ENCODE measurements at places on chromosomes 11 and 22. TPM values are rescaled to one million over a fixed set of nuclear protein-coding genes. Genes with fewer than 3 reads are reported as not detected.

DNA sequence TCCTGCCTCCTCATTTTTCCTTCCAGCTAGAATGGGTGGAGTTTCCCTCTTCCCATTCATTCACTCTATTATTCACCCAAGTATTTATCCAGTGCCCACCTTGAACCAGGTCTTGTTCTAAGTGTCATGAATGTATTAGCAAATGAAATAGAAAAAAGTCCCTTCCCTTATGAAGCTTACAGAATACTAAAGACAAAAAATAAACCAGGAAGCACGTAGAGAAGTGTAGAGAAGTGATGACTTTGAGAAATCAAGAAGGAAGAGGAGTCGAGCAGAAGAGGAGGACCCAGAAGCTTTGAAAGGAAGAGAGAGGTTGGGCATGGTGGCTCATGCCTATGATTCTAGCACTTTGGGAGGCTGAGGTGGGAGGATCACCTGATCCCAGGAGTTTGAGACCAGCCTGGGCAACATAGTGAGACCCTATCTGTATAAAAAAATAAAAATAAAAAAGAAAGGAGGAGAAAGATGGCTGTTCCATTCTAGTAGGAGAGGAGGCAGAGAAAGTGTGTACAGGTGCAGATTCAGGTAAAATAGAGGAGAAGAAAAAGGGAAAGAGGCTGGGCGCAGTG, 17.1 kb upstream of the SYVN1 start:
- peaks cover 16% of the 10 kb centered on the region for H3K4me1 ChIP-seq
- no peaks in the 10 kb centered on the region for H3K36me3 ChIP-seq
- no peak overlapping the region for H3K4me3 ChIP-seq
- no peak for DNase-seq
- H3K27me3 ChIP-seq = peaks cover 2% of the 10 kb centered on the region
- no peak overlapping the region for H3K27ac ChIP-seq

DNA sequence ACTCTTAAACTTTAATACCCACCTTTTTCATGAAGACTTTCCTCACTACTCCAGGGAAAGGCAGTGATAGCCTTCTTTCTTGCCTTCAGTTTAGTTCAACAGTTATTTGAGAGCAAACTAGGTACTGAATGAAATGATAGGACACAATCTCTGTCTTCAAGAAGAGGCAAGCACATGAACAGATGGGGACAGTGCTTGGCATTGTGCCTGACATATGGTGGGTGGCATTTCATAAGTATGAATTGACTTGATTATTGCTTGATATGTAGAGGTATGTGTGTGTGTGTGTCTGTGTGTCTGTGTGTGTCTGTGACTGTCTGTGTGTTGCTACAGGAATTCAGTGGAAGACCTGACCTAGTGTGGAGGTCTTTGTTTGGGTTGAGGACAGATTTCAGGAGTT, 504.1 kb downstream of the NELL1 start:
- no peaks in the 10 kb centered on the region for H3K4me1 ChIP-seq
- no peaks in the 10 kb centered on the region for H3K36me3 ChIP-seq
- H3K27ac ChIP-seq = no peak overlapping the region
- no peak overlapping the region for H3K4me3 ChIP-seq

GRCh38 chr11:113549611-113550578, 74.7 kb upstream of the DRD2 start:
- peak; percentile 41 for DNase-seq
- no peaks in the 10 kb centered on the region for H3K27me3 ChIP-seq
- H3K27ac ChIP-seq = no peak overlapping the region
- H3K36me3 ChIP-seq = no peaks in the 10 kb centered on the region

- peaks cover 9% of the 10 kb centered on the region for H3K4me1 ChIP-seq
- no peaks in the 10 kb centered on the region for H3K36me3 ChIP-seq
- no peaks in the 10 kb centered on the region for H3K27me3 ChIP-seq
These were observed 49.0 kb upstream of the CYP2D6 start for GRCh38 chr22:42179616-42180015.

DNA sequence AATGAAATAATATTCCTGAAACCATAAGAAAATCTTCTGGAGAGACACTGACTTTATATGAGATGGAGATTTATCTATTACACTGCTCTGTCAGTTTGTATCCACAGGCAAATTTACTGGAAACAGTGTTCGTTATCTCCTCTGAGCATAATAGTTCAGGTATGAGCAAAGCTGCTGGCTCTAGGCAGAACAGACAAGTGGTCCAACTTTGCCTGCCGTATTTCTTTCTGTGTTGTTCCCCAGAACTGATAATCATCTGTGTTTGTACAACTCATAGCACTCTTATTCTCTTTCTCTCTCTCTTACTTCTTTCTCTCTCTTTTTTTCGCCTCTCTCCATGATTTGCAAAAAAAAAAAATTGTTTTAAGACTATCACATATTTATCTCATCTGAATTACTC, 623.8 kb upstream of the CHORDC1 start:
- no peak overlapping the region for H3K4me3 ChIP-seq
- H3K27ac ChIP-seq = no peak overlapping the region
- no peaks in the 10 kb centered on the region for H3K4me1 ChIP-seq
- H3K27me3 ChIP-seq = no peaks in the 10 kb centered on the region
- no peak for DNase-seq

DNA sequence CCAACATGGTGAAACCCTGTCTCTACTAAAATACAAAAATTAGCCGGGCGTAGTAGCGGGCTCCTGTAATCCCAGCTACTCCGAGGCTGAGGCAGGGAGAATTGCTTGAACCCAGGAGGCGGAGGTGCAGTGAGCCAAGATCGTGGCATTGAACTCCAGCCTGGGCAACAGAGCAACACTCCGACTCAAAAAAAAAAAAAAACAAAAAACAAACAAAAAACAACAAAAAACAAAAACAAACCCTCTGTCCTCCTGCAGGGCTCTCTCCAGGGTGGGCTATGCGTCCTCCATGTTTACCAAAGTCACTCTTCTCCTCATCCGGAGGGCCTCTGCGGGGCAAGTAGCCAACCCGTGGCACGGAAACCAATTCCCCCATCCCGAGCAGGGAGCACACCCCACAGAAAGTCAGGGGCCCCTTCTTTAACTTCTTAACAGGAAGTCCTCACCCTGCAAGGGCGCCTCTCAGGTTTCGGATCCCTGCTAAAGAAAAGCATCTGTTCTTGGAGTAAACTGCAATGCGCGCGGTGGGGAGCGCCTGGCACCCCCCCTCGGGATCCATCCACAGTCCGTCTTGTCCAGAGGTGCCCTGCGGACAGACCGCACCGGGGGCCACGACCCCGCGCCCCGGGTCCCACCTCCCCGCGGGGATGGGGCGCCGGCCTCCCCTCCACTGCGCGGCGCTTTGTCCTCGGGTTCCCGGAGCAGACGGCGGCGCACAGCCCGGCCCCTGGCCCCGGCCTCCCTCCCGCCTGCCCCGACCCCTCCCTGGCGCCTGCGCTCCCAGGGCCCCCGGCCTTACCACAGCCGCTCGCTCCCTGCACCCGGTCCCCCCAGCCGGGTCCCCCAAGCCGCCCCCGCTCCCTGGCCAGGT, 712 bp downstream of the CERK start:
- DNase-seq = peak; percentile 22
- peak overlapping the region; percentile 82 for H3K4me3 ChIP-seq
- no peaks in the 10 kb centered on the region for H3K36me3 ChIP-seq
- H3K27ac ChIP-seq = peak overlapping the region; percentile 42
- H3K27me3 ChIP-seq = no peaks in the 10 kb centered on the region
- peaks cover 36% of the 10 kb centered on the region for H3K4me1 ChIP-seq

DNA sequence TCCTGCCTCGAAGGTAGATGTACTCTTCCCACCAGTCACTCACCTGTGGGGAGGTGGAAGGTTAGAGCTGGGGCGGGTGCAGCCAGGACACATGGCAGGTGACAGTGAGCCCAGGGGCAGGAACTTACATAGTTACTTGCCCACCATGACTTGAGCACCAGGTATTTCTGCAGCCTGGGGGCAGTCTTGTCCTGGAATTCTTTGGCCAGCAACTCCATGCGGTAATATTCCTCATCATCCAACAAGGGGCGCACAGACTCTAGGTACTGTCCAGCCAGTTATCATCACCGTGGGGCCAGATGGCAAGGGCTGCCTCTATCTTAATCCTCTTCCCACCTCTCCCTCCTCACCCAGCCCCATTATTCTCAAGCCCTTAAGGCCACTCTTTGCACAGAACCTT, 2.2 kb downstream of the CPT1B start:
- no peaks in the 10 kb centered on the region for H3K36me3 ChIP-seq
- H3K4me1 ChIP-seq = peaks cover 3% of the 10 kb centered on the region
- H3K27ac ChIP-seq = no peak overlapping the region
- H3K27me3 ChIP-seq = peaks cover 8% of the 10 kb centered on the region

GRCh38 chr11:44954051-44954906, 3.6 kb upstream of the TP53I11 start:
- H3K4me3 ChIP-seq = no peak overlapping the region
- no peaks in the 10 kb centered on the region for H3K36me3 ChIP-seq
- peaks cover 18% of the 10 kb centered on the region for H3K4me1 ChIP-seq
- H3K27me3 ChIP-seq = peaks cover 12% of the 10 kb centered on the region
- H3K27ac ChIP-seq = no peak overlapping the region

GRCh38 chr22:33054001-33054675, 4.0 kb downstream of the SYN3 start:
- H3K36me3 ChIP-seq = no peaks in the 10 kb centered on the region
- no peak overlapping the region for H3K27ac ChIP-seq
- DNase-seq = no peak
- no peaks in the 10 kb centered on the region for H3K4me1 ChIP-seq
- peaks cover 35% of the 10 kb centered on the region for H3K27me3 ChIP-seq
- H3K4me3 ChIP-seq = no peak overlapping the region

DNA sequence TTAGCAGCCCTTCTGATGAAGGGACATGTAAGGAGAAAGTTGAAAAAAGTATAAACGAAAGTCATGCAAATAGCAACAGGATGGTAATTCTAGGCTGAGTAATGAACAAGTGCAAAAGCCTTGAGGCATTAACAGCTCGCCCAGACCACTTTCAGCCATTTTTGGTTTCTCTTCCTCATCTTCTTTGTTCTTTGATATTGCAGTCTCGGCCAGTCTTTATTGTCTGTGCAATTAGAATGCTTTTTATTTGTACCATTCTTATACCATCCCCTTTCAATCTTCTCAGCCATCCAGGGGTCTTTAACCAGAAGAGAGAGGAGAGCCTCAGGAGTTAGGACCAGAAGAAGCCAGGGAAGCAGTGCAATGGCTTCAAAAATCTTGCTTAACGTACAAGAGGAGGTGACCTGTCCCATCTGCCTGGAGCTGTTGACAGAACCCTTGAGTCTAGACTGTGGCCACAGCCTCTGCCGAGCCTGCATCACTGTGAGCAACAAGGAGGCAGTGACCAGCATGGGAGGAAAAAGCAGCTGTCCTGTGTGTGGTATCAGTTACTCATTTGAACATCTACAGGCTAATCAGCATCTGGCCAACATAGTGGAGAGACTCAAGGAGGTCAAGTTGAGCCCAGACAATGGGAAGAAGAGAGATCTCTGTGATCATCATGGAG, 7.3 kb downstream of the TRIM34 start:
- no peak overlapping the region for H3K27ac ChIP-seq
- H3K27me3 ChIP-seq = no peaks in the 10 kb centered on the region
- DNase-seq = no peak

GRCh38 chr11:47239852-47240251, 8.8 kb downstream of the ACP2 start:
- DNase-seq = no peak
- no peaks in the 10 kb centered on the region for H3K27me3 ChIP-seq
- H3K4me1 ChIP-seq = peaks cover 5% of the 10 kb centered on the region

GRCh38 chr11:1870721-1871466, 18.0 kb downstream of the LSP1 start:
- no peak overlapping the region for H3K4me3 ChIP-seq
- H3K27ac ChIP-seq = no peak overlapping the region
- H3K4me1 ChIP-seq = no peaks in the 10 kb centered on the region

- no peaks in the 10 kb centered on the region for H3K36me3 ChIP-seq
- no peaks in the 10 kb centered on the region for H3K27me3 ChIP-seq
- no peak overlapping the region for H3K27ac ChIP-seq
- no peak for DNase-seq
These were observed 34.4 kb downstream of the RPL3 start for GRCh38 chr22:39284983-39285382.

- peaks cover 17% of the 10 kb centered on the region for H3K27me3 ChIP-seq
- no peak overlapping the region for H3K4me3 ChIP-seq
- peaks cover 4% of the 10 kb centered on the region for H3K4me1 ChIP-seq
- no peaks in the 10 kb centered on the region for H3K36me3 ChIP-seq
These were observed 1.7 kb downstream of the EXPH5 start for GRCh38 chr11:108591893-108592292.

DNA sequence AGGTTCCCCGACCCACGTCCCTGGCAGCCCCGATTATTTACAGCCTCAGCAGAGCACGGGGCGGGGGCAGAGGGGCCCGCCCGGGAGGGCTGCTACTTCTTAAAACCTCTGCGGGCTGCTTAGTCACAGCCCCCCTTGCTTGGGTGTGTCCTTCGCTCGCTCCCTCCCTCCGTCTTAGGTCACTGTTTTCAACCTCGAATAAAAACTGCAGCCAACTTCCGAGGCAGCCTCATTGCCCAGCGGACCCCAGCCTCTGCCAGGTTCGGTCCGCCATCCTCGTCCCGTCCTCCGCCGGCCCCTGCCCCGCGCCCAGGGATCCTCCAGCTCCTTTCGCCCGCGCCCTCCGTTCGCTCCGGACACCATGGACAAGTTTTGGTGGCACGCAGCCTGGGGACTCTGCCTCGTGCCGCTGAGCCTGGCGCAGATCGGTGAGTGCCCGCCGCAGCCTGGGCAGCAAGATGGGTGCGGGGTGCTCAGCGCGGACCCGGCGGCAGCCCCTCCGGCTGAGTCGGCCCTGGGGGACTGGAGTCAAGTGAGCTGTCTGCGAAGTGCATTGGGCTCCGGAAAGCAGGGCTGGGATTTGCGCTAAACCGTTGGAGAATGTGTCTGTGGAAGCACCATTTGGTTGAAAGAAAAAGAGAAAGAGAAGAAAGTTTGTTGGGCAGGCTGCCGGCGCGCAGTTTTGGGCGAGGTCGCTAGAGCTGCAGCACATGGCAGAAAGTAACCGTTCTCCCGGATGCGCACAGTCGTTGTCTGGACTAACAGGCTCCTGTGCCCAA, at the start of gene CD44:
CD44 (plus strand) TSS at position 229 of the 779 bp plus-strand sequence; CDS start at position 362, 133 bp downstream.
- peaks cover 39% of the 10 kb centered on the region for H3K4me1 ChIP-seq
- H3K27me3 ChIP-seq = no peaks in the 10 kb centered on the region
- peak within 1 kb of the TSS; percentile 94 for H3K27ac ChIP-seq
- DNase-seq = peak; percentile 80

The OVOL1 gene
- 0.22 TPM for total RNA-seq

The P4HA3 gene
- 3.3 TPM for total RNA-seq

The DDIAS gene
- total RNA-seq = 4.0 TPM

The MS4A7 gene
- not detected for total RNA-seq

The SSTR3 gene
- not detected for total RNA-seq

The ANO9 gene
- total RNA-seq = 0.82 TPM
